Right renal pelvis (tissue), 4 donors: ENCODE measurements at places on chromosomes 2 and 18. TPM values are rescaled to one million over a fixed set of nuclear protein-coding genes. Genes with fewer than 3 reads are reported as not detected.

The ASTL gene
- not detected for polyA plus RNA-seq

The ASIC4 gene
- polyA plus RNA-seq = 0.14 TPM

The CNRIP1 gene
- polyA plus RNA-seq = 24.7 TPM

The CNGA3 gene
- polyA plus RNA-seq = not detected

The ELP2 gene
- 104 TPM for polyA plus RNA-seq

The RAD51AP2 gene
- 0.18 TPM for polyA plus RNA-seq

The TMEFF2 gene
- polyA plus RNA-seq = 10.8 TPM
